Stimulated activated CD8-positive, alpha-beta memory T cell treated with anti-CD3 and anti-CD28 coated beads, Interleukin-4, amount 100 ng/mL, for 48 hours (primary cell): ENCODE measurements at places on chromosomes 1 and 21.

GRCh38 chr1:73948055-73948454 lies 249.9 kb downstream of the LRRIQ3 start:
- DNase-seq, result no peak

GRCh38 chr1:183896466-183897048 lies 91.6 kb downstream of the RGL1 start:
- DNase-seq, result no peak

GRCh38 chr1:62870148-62870547 lies 86.2 kb downstream of the ATG4C start:
- no peak for DNase-seq

- no peak for DNase-seq
These were observed 183.6 kb downstream of the TTLL7 start for GRCh38 chr1:83815330-83815729.

DNA sequence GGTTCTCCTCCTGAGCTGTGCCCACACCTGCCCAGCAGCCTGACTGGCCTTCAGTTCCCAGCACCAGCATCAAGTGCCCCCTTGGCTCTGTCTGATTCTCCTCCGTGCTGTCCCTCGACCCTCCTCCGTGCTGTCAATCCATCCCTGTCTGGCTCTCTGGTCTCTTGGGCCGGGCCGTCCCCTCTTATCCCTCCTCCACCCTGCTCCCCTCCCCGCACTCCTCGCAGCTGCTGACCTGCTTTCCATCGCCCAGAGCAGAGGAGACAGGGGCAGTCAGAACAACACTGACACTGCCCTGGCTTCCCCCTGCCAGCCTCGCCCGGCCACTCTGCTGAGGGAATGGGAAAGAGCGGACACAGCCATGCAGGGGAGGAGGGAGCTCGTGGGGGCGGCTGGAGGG lies 267.4 kb downstream of the CAMTA1 start:
- no peak for DNase-seq
